ENCODE measurements at places on chromosomes 7 and 10.

DNA sequence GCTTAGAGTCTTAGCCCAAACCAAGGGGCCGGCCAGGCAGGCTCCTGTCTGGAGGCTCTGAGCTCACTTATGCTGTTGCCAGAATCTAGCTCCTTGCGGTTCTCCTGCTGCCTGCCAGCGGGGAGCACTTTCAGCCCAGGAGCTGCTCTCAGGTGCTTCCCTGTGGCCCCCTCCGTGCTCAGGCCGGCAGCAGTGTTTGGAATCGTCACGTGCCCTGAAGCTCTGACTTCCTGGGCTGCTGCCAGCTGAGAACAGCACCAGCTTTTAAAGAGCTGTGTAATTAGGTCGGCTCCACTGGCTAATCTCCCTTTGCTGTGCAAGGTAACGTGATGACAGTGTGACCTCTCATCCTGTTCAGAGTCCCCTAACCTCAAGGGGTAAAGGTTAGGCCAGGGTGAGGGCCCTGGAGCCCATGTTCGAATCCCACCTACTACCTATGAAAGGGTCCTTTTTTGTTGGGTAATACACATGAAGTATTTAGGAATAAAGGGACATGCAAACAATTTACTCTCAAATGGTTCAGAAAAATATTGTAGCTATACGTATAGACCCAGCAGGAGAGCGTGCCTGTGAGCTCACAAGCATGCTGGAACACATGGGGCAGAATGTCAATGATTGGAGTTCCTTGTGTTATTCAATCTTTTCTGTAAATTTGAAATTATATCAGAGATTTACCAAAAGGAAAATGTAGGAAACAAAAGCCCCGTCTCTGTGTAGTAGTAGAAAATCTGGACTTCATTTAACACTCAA is 16.6 kb downstream of the ZNF862 start:
- peak; percentile 60 for ATAC-seq

- peak; percentile 85 for ATAC-seq
Observed at GRCh38 chr10:23065181-23065948, 30.0 kb upstream of the MSRB2 start.

- no peak for ATAC-seq
Observed at GRCh38 chr7:138095972-138096935, 20.0 kb downstream of the AKR1D1 start.

DNA sequence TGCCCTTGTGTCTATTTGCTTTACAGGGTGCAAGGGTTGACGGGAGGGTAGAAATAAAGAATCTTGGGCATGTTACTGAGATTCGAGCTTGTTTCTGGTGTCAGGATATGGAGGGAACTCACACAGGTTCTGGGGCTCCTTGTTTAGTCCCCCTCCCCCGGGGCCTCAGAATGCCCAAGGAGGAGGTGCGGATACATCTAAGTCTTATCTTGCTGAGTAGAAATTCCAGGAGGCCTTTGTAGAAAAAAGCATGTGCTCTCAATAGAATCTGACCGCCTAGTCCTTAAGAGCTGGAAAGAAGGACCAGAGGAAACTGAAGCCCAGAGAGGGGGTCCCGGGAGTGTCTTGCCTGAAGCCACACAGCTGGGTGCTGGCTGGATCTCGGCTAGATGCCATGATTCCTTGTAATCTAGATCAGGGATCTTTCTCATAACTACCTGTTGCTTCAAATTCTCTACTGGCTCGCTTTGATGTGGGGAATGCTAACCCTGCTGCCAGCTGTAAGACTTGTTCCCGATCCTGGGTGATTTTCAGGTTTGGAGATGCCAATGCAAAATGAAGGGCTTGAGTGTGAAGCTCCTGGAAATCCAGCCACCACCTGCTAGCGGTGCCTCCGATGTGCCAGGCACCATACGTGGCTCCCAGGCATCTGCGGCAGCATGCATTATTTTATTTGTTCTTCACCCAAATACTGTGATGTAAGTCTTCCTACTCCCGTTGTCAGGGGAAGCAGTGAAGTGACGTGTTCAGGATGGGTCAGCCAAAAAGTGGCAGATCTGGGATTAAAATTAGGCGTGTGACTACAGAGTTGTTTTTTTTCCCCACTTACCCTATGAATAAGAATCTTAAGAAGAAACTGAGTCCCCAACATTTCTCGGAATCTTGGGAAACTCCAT is 226.0 kb downstream of the TCF7L2 start:
- no peak for ATAC-seq

Measured in esophagus mucosa (tissue), 1 donor.